ENCODE measurements at places on chromosomes 2 and 18.

- no peak for DNase-seq
These were observed 97.7 kb upstream of the SIX3 start for GRCh38 chr2:44843641-44844310.

DNA sequence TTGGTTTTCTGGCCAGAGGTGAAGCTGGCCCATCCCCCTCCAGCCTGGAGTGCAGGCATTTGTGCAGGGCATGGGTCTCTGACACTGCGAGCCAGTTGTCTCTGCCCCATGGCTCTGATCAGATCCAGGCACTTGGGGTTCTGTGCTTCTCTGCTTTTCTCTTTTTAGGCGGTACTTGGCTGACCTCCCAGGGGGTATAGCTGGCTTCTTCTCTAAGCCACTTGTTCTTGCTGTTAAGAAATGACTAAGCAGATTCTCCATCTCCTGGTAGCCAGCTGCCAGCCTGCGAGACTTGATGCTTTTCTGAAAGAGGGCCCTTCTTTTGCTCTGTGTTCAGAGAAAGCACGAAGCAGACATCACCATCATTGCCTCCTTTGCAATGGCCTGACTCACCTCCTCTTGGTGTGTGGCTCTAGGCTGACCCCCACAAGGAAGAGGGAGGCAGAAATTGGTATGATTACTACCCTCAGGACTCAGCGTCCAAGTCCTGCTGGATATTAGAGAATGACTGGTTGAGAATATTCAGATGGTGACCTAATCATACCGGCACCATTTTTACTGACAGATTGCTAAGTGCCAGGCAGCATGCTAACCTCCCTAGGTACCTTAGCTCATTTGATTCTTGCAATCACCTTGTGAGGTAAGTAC is 32.7 kb downstream of the TNP1 start:
- no peak for DNase-seq

DNA sequence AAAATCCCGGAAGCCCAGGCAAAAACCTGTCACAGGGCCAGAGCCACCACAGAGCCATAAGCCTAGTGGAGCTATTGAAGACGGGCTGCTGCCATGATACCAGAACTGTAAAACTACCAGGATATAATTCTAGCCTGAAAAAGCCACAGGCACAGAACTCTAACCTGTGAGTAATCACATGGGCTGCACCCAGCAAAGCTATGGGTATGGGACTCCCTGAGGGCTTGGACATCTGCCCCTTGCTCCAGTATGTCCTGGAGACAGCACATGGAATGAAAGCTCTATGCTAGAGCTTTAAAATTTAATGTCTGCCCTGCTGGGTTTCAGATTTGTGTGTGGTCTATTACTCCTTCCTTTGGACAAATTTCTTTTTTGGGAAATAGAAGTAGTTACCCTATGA is 2183.6 kb upstream of the CELF4 start:
- no peak for DNase-seq

DNA sequence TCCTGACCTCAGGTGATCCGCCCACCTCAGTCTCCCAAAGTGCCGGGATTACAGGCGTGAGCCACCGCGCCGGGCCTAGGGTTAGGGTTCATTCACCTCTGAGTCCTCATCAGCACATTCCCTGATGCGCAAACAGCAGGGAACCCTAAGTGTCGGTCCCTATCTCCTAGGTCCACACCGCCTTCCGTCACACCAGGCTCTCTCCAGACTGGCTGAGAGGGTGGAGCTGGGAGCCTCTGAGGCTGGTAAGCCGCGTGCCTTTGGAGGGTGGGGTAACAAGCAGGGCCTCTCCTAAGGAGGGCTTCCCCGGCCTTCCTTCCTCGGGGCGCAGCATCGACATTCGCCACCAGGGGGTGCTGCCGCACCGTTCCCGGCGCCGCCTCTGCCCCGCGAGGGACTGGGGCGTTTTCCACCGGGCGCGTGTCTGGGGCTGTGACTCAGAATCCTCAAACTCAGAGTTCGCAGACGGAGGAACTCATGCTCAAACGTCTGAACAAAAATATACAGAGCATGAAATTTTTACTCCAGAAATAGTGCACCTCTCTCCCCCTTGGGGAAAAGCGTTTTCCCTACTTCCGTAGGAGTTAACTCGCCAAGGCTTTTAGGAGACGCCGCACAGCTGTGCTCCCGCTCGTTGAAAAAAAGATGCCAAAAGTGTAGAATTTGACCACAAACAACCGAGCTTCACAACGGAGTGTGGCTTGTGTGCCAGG is 63.9 kb upstream of the ASAP2 start:
- peak; percentile 45 for DNase-seq

DNA sequence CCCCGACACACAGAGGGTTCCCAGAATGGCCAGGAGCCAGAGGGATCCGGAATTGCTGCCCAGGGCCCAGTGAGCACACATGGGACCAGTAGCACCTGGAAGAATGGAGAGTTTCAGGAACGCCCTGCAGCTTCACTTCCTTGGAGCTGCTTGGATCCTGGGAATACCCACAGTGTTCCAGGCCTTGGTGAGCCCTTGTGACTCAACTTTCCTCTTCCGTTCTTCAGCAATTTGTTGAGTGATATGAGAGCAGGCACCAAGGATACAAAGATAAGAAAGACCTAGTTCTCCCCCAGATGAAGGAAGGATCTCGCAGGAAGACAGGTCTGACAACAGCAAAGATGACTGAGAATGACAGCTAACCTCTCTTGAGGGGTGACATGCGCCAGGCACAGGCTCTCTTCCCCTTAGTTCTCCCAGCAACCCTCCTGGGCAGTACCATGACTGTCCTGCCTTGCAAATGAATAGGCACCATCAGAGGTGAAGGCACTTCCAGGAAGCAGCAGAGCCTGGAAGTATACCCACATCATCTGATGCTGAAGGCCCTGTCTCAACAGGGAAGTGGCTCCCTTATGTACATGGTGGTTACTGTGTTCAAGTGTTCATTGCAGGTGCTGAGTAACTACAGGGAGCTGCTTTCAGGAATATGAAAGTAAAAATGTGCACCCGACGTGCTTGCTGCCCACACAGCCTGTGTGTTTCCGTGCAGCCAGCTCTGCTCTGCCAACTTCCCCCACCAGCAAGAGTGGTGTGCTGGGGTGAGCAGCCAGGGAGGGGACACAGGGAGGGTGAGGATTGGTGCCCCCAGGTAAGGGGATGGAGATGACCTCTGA is 116.2 kb downstream of the STPG4 start:
- DNase-seq = no peak

DNA sequence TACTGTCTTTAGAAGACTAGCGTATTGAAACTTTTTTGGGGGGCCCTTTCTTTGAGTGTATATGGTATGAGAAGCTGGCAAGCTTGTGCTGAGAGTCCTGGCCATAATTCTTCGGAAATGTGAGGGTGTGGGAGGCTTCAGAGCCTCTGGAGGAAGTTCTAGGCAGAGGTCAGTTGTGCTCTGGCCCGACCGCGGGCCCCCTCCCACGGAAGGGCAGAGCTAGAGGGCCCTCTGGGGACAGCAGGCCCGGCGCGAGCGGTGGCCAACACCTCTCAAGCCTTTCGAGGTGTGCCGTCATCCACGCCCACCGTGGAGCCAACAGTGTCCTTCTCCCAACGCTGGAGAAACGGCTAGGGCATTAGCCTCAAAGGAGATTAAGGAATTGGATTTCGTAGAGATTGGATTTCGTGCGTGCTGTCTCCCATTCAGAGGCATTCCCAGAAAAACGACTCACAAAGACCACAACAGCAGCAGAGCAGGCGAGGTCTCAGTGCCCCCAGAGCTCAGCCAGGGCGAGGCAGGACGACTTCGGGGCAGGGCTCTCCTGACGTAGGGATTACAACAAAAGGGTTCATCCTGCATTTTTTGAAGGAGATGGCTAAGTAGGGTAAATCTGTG is 2.2 kb upstream of the MTCL1 start:
- no peak for DNase-seq

DNA sequence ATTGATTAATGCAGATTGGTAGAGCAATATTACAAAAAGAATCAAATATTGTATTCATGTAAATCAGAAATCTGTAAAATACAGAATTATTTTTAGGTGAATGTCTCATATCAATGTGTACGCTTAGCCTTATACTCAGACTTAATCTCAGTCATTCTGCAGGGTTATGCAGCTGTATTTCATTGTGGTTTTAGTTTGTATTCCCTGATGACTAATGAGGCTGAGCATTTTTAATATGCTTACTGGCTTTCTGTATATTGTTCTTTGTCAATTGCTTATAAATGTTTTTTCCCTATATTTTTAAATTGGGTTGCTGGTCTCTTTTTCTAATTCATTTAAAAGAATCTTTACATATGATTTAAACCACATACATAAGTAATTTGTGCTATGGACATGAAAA is 50.1 kb downstream of the CDH19 start:
- no peak for DNase-seq

- no peak for DNase-seq
These were observed 351.8 kb upstream of the TFPI start for GRCh38 chr2:187906021-187906420.

- no peak for DNase-seq
These were observed 54.3 kb downstream of the TTC32 start for GRCh38 chr2:19847486-19847885.

Measured in activated gamma-delta T cell (primary cell).